Left renal pelvis (tissue), 4 donors: ENCODE measurements at places on chromosomes 6 and 20. TPM values are rescaled to one million over a fixed set of nuclear protein-coding genes. Genes with fewer than 3 reads are reported as not detected.
A peak's percentile ranks its signal among the peaks of the same experiment; 100 is the strongest.

- DNase-seq, result no peak
Measured at GRCh38 chr6:134593442-134593841, 275.5 kb upstream of the SGK1 start.

- no peak for DNase-seq
Measured at GRCh38 chr20:617934-618690, 8.0 kb upstream of the TCF15 start.

DNA sequence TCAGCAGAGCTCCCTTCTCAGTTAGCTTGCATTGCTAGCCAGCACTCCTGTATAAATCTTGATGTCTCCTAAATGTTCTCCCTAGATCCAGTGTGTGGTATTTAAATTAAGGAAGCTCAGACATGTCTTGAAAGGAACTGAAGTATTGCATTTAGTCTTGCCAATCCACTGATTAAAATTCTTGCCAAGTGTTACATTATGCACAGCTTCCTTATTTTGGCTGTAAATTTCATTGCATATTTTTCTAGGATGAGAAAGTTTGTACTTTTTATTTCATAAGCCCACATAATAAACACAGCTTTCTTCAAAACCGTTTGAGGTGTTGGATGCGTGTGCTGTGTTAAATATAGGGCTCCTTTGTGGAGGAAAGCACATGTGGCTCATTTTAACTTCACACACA is 329.8 kb upstream of the FLRT3 start:
- no peak for DNase-seq

TRAM2 gene
- 48.5 TPM for polyA plus RNA-seq

DNA sequence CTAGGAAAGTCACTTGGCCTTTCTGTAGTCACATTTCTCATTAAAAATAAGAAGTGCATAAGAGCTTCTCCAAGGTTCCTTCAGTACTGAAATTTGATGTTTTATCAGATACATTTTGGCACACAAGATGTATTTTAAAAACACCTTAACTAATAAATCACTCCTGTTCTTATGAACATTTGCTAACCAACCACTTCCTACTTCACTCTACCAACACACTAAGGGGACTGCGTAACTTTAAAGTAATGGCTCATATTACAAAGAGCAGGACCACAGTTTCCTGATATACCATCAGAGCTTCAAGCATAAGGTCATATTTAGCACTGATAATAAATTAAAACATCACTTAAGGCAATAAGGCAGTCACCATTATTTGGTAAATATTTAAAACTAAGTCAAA is 104.4 kb downstream of the RALGAPA2 start:
- no peak for DNase-seq

GRCh38 chr6:79599725-79600259 is 31.3 kb upstream of the SH3BGRL2 start:
- no peak for DNase-seq

GRCh38 chr20:21266191-21266536 is 37.0 kb upstream of the XRN2 start:
- DNase-seq, result no peak

DNA sequence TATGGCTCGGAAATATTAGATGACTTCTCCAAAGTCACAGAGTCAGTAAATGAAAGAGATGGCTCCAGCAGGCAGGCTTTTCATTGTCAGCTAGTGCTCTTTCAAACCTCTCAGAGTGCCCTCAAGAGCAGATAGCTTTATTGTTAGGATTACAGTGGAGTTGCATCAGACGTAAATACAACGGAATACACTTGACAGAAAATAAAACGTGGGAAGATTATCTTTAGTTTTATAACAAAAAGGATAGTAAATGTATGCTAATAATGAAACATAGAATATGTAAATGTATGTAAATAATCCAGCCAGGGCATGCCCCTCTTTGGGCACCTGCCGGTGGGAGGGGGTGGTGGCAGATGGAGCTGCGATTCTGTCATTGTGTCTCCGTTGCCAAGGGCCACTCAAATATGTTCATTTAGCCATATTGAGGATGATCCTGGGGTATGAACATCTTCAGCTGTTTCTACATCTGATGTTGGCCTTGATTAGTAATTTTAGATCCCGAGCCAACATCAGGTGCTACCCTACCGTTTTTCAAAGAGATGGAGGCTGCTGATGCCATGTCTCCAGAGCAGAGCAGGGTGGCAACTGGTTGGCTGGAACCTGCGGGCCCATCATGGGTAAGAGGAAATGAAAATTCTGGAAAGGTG is 358.3 kb upstream of the SULF2 start:
- DNase-seq, result no peak

MTFR2 gene
- 2.6 TPM for polyA plus RNA-seq

DNA sequence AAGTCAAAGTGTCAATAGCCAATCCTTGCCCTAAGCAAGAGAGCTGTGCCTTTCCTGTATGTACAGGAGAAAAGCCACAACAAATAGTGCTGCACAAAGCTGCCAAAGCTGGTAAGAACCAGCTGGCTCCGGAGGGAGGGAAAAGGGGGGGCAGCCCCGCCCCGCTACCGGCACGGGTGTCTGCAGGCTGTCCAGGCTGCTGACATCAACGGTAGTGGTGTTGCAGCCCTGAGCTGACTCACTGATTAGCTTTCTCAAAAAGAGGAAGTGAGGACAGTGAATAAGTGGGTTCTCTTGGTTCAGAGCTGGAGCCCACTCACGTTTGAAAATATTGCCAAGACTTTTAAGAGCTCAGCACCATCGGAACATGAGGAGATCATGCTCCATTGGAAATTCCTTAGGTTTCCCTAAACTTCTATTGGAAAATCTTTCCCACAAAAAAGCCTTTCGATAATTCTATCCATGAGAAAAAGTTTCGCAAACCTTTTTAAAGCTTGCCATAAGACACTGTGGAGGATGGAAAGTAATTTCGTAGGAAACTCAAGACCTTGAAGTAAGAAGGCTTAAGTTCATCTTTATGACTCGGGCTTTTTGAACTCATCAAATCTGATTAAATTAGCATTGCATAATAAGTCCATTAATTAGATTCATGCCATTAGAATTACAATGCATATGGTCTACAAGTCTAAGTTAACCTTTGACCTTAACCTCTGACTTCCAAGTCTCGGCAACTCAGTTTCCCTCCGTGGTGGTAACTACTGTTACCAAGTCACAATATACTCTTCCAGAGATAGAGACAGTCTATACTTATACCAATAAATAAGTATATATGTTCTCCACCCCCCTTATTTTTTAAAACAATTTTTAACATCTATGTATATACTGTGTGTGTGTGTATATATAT is 67.0 kb downstream of the TNFRSF21 start:
- DNase-seq, result peak; percentile 54

DNA sequence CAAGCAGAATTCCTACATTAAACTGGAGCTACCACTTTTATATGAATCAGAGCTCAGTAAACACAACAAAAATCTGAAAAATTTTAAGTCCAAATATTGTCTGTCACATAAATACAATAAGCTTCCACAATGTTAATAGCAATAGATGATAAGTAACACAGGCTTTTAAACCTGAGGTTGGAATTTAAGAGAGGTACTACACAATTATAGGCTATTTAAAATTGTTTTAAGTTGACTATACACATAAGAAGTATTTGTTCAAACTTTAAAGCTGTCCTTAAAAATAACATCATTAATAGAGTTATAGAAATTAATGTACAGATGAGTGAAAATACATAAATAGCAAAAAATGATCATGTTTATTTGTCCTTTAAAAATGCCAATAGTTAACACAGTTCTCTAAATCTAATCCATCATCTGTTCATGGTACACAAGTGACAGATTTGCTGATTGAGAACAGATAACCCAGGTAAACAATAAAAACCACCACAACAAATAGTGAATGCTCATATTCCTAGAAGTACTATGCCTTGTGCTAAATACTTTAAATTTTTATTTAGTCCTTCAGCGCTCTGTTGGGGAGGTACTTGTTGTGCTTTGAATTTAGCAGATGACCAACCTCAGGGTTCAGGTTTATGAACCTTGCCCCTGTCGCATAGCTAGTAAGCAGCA is 382.3 kb upstream of the ID4 start:
- DNase-seq, result no peak

GRCh38 chr6:146878168-146878951 is 279.6 kb downstream of the ADGB start:
- DNase-seq, result no peak

DNA sequence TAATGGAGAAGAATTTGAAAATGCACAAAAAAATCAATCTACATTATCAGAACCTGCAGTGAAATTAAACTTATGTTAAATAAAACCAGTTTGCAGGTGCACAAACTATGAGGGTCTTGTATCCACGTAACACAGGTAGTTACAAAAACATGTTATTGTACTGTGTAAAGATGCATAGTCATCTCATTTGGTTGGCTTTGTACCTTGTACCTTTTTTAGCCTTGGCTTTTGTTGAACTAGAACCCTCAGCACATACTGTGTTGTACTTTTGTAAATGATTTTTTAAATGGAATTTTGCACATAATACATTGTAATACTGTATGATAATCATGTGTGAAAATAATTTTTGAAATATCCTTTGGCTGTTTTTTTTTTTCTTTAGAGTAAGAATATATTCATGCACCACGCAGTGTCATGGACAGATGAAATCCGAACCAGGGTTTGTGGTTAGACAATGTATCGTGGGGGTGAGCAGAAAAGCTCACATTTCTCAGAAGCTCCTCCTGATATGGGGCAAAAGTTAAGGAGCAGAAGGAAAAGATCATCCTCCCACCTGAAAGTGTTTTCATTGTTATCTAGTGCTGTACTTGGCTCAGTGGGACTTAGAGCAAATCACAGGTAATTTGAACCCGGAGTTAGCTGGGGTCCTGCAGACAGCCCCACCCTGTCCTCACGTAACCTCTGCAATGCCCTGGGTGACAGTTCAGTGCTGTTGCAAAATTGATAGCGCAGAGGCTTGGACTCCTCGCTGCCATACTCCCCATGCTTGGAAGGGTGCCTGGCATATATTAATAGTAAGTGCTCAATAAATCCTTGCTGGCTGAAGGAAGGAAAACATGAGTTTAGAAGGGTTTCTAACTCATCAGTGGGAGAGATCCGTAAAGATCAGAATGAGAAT is 14.8 kb upstream of the NAA20 start:
- no peak for DNase-seq

- DNase-seq, result no peak
Measured at GRCh38 chr20:21557241-21558020, 43.6 kb upstream of the NKX2-2 start.

DNA sequence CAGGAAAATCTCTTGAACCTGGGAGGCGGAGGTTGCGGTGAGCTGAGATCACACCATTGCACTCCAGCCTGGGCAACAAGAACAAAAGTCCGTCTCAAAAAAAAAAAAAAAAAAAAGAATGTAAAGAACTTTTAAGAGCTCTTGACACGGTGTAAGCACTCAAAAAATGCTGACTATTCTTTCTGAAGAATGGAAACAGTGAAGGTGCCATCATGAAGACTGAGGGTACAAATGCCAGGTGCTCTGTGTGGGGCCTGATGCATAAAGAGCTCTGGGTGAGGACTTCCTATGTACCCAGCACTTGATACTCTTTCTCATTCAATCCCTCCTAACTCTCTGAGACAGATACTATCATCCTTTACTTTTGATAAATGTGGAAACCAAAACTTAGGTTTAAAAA is 45.0 kb upstream of the ENPP5 start:
- DNase-seq, result no peak
